Bone marrow (tissue), 2 donors: ENCODE measurements at places on chromosomes 16 and 17.
A peak's percentile ranks its signal among the peaks of the same experiment; 100 is the strongest.

GRCh38 chr17:53707566-53707965 lies 115.2 kb upstream of the KIF2B start:
- DNase-seq: no peak

DNA sequence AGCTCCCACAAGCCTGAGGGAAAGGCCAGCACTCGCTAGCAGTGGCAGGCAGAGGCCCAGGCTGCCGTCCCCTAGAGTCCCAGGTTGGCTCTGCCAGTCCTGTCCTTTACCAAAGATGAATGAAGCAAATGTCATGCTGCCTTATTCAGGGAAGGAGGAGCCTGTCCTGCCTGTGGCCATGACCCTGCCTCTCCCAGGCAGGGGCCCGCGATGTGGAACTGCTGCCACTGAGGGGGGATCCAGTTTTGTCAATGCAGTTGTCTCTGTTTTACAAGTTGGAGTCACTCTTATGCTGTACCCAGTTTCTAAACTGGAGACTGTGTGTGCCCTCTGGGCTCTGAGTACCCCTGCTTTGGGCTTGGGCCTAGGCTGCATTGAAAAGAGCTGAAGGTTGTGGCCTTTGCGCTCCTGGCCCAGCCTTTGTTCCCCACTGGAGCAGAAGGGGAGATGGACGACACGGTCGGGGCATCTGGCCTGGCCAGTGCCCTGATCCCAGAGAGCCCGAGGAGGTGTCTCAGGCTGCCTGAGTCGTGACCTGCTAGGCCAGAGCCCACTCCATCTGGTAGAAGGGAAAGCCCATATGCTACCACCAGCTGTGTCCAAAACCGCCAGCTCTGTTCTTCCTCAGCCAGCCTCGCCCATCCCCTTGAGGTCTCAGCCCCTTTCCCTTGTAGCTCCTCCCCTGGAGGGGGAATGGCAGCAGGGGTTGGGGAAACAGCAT lies 5.5 kb downstream of the LIMD2 start:
- no peak for DNase-seq

DNA sequence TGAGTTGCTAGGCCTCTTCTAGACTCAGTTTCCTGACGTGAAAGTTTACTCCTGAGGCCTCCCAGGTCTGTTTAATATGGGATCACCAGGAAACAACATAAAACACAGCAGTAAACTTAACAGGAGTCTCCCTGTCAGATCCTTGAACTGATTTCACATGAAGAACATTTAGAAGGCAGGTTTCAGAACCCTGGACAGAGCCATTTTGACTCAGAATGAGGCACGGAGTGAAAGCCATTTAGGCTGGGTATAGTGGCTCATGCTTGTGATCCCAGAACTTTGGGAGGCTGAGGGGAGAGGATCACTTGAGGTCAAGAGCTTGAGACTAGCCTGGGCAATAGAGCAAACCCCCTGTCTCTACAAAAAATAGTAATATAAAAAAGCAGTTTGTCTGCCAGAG lies 289.1 kb downstream of the CA10 start:
- DNase-seq: no peak

DNA sequence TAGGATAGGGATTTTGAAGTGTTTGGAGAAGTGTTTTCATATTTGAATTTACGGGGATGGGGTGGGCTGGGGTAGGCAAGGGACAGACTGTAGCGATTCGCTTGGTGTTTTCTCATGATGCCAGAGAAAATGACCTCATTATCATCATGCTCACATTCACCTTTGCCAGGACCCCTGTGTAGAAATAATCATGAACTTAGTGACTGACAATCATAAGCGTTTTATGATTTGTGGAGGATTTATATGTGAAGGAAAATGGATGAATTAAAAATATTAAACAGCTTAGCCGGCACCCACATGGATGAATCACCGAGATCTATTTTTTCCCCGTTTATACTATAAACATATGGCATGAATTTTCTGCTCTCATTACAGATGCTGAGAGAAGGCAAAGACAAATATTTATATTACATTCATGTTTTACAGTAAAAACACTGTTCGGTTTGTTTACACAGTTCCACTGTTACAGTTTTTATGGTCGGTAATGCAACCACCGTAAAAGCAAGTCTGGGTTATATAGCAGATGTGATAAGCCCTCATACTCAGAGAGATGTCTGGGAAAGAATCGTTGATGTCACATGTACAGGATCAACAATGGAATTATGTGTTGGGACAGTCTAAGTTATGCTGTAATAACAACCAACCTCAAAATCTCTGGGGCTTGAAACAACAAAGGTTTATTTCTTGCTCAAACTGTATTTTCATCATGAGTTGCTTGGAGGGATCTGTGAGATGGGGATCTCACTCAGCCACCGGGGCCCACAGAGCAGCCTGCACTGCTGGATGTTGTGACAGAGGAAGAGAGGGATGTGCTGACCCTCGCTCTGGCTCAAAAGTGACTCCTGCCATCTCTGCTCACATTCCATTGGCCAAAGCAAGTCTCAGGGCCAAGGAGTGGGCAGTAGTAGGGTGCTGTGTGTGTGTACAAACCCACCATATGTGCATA lies 85.1 kb downstream of the WWOX start:
- no peak for DNase-seq

GRCh38 chr17:8781776-8782175 lies 17.4 kb downstream of the MFSD6L start:
- DNase-seq: no peak

GRCh38 chr16:67176662-67177061 lies 6.3 kb downstream of the NOL3 start:
- DNase-seq: no peak

GRCh38 chr16:88606148-88606757 lies 32.1 kb upstream of the IL17C start:
- no peak for DNase-seq

GRCh38 chr17:5399767-5400166 lies 19.7 kb downstream of the NUP88 start:
- DNase-seq: no peak

GRCh38 chr17:79851461-79851817 lies 12.2 kb upstream of the CBX4 start:
- no peak for DNase-seq

GRCh38 chr17:82013772-82014321 lies 8.8 kb downstream of the CENPX start:
- DNase-seq: no peak

GRCh38 chr16:12336141-12336540 lies 359.6 kb downstream of the SNX29 start:
- DNase-seq: no peak

DNA sequence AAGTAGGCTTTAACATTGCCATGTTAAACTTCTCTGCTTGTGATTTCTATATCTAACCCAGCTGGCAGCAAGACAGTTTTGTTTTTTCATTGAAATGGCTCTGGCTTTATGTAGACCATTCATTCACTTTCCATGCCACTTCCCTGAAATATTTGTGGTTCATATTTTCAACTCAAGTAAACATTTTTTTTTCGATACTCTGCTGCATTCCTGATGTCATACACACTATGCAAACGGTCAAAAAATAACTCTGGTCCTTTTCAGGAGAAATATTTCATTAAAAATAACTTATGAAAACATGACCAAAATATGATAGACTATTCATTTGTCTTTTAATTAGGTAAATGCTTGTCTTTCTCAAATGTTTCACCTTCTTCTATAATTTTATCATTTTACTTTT lies 116.3 kb downstream of the USP22 start:
- no peak for DNase-seq

DNA sequence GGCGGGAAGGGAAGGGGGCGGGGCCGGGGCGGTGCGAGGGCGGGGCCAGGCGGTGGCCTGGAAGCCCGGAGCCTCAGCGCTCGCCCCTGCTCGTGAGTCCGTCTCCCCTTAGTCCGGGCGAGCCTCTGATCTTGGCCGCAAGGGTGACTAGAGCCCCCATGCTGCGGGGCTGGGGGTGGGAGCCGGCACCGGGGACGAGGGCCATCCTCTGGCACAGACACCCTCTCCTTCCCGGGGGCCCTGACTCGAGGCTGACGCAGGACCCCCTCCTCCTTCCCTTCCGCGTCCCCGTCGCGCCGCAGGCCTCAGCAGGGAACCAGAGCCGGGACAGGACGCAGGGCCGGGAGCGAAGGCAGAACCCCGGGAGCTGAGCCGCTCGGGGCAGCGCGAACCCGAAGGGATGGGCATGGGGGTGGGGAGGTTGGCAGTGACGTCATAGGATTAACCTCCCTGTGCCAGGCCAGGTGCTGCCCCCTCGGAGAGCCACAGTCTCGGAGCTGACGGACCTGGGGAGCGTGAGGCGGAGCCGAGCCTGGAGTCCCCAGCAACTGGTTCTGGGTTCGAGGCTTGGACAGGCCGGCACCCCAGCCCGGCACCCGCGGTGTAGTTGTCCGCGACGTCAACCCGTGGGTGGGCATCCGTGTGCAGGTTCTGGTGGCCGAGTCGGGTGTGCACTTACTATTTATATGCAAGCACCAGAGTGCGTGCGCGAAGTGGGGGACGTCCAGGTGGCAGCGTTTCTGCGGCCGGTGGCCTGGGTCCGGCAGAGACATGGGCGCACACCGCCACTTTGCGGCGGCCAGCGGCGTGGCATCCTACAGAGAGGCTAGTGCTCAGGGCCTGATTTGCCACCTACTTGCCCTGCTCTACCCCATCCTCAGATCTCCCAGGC lies 503 bp upstream of the PLCD3 start:
- peak; percentile 67 for DNase-seq

DNA sequence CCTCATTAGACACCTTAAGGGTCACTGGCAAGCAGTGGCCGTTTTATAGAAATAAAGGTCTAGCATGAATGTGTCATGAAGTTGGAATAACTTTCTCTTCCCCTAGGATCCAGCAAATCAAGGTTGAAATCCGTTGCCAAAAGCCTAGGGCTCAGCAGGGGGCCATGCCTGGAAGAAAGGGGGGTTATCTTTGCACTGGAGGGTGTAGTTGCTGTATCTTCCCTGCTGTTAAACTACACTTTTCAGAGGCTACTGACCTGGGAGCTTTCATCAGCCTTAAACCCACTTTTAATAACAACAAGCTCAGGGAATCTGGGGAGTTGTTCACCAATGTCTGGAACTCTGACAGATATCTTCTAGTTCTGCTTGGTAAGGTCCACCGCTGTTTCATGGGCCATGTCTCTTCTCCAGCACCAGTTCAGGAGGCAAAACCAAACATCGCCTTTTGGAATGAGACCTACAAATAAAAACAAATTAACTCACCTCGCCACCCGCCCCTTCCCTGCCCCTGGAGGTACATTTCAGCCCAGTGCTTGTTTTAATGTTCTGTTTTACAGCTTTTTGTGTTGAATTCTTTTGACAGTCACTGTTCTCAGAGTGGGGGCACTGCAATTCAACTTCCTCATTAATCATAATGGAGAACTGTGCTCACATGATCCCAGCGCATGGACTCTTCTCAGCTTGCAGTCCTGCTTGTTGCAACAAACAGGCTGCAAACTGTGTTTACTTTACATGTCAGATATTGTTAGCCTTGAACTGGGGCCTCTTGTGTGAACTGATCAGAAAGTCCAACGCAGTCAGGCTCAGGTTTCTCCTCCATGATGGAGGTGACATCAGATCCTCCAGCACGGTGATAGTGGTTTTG lies 508.7 kb downstream of the KCNJ2 start:
- no peak for DNase-seq

DNA sequence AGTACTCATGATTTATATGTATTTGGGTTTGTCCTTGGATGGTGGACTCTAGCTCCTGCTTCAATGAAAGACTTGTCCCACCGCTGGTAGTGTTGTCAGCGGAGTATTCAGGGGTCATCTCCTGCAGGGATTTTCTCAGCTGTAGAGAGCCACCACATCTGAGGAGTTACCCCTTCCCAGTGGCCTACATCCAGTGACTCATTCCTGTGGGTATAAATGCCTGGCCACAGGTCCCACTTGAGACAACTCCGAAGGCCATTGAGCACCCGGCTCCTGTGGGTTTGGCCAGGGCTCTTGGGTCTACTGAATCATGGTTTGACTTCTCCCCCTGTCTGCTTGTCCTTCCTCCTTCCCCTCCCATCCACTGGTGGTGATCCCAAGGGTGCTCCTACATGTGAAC lies 34.6 kb upstream of the WSB1 start:
- DNase-seq: no peak

GRCh38 chr16:46970089-46970488 lies 3.4 kb downstream of the DNAJA2 start:
- DNase-seq: no peak

DNA sequence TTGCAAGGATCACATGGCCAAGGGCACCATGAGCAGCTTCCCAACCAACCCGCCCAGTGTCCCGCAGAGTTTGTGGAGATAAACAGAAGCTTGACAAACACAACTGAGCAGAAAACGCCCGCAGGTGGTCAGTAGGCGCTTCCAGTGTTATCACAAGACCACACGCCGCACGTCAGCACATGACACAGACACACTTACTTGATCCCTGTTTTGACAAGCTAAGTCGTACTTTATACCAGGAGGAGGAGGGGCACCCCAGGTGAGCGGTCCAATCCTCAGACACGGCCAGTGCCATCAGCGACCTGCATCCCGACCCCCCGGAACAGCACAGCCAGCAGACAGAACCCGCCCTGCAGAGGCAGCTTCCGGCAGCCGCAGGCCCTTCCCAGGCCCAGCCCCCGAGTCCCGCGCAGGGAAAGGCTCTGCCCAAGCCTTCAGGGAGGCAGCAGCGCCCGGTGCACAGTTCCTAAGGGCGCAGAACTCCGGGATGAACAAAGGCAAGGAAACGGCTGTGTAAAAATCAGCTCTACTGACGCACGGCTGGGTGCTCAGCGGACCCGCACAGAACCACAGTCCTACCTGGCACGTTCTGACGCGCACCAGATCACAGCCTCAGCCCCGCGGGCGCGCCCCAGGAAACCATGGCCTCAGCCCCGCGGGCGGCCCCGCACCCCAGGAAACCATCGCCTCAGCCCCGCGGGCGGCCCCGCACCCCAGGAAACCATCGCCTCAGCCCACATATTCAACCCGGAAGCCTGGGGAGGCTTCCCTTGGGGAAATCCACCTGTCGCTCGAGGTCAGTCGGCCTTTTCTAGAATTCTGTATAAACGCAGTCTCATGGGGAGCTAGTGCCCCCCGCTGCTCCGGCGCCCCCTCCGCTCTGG lies 27.8 kb downstream of the AXIN1 start:
- DNase-seq: no peak

DNA sequence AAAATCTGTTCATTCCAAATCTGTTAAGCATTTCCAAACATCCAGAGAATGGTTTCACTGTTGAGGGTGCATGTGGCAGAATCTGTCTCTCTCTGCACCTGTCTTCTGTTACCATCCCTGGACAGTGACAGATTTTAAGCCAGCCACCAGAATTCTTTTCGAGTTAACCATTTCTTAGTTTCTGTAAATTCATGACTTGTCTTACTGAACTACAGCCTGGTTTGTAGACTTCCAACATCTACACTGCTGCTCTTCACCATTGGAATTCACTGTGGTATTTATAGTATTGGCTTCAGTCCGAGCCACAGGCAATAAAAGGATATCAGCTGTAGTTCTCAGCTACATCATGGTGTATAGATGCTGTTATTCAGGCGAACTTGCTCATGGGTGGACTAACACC lies 47.6 kb downstream of the GOSR1 start:
- no peak for DNase-seq

DNA sequence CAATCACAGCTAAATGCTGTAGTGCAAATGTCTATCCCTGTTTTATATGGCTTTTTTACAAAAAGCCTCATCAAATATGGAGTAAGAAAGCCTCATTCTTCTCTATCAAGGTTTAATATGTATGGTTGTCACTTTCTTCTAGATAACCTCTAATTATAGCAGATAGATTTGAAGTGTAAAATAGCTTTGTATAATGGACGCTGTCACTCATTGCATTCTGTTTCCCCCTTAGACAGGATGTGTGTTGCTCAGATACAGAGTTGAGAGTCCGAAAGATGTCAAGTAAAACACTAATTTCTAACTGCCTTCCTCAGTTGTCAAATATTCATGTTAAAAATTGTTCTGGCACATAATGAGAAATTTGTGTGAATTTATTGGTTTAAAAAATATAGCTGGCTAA lies 88.0 kb downstream of the NLK start:
- DNase-seq: no peak

GRCh38 chr17:50841949-50842354 lies 6.6 kb downstream of the WFIKKN2 start:
- peak; percentile 72 for DNase-seq
